Fibroblast of upper back skin (primary cell): ENCODE measurements at places on chromosomes 11 and 22.

GRCh38 chr22:22883090-22883727 lies 4.4 kb upstream of the IGLL5 start:
- DNase-seq: no peak

- DNase-seq: no peak
Observed at GRCh38 chr22:32607086-32607485, 132.5 kb downstream of the FBXO7 start.

- no peak for DNase-seq
Observed at GRCh38 chr11:405323-405953, 9.4 kb downstream of the SIGIRR start.

- peak; percentile 18 for DNase-seq
Observed at GRCh38 chr11:114440121-114440860, 1.0 kb downstream of the REXO2 start.

GRCh38 chr11:102186551-102187191 lies 76.4 kb downstream of the YAP1 start:
- peak; percentile 78 for DNase-seq

- peak; percentile 79 for DNase-seq
Observed at GRCh38 chr11:118907051-118908042, 18.4 kb downstream of the BCL9L start.

- DNase-seq: no peak
Observed at GRCh38 chr11:7306900-7307299, 55.2 kb downstream of the SYT9 start.

DNA sequence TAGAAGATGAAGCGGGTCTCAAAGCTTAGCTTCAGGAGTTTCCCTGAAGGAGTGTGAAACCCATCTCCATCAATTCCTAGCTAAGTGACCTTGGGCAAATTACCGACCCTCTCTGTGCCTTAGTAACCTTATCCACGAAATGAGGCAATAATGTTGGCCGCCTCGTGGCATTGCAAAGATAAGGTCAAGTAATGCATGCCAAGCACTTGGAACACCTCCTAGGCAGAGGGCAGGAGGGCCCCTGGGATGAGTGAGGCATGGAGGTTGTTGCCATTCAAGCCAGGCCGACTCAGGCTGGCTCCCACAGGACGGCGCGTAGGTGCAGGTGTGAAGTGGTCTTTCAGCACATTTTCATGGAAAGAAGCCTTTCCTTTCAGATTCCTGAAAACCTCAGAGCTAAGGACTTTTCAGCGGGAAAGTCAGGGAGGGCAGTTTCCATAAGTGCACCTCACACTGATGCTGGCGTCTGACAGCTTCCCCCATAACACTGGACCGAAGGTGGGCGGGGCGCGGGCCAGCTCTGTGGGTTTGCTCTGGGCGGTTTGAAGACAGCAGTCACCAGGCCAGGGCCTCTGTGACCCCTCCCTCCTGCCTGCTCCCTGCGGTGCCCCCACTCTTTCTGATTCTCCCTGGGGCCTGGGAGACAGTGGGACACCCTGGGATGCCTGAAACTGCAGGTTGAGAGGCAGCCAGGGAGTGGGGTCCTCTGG lies 25.2 kb downstream of the RPS6KA4 start:
- DNase-seq: no peak

DNA sequence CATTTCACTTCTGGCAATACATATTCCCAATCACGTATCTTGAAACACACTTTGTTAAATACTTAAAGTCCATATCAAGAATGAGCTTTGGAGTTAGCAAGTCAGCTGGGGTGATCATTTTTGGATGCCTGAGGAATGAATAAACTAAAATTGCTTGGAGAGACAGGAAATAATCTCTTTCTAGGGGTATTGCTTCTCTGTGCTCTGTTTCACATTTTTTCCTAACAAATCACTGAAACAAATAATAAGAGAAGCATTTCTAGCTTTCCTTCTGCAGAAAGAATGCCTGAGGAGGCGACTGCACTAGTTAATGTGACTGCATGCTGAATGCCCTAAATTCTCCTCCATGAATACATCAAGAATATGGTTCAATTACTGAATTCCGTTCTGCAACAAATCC lies 541.4 kb upstream of the CCDC90B start:
- peak; percentile 82 for DNase-seq

DNA sequence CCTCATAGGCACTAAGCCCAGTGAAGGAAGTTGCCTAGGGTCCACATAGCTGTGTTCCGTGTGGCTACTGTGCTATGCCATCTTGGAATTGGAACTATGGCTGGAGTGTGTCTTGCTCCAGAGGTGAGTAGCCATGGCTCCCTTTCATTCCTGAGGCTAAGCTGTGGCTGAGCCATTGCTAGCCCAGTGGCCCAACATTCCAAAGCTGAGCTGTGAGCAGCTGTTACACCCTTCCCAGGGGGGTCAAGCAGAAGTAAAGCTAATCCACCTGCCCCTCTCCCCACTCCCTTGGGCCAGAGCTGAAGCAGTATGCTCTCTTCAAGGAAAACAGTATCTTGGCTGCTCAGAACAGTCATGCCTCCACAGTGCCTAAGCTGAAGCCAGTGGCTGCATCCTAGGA lies 51.1 kb downstream of the USP35 start:
- DNase-seq: peak; percentile 19

GRCh38 chr11:110614031-110614430 lies 98.2 kb downstream of the ARHGAP20 start:
- DNase-seq: no peak

DNA sequence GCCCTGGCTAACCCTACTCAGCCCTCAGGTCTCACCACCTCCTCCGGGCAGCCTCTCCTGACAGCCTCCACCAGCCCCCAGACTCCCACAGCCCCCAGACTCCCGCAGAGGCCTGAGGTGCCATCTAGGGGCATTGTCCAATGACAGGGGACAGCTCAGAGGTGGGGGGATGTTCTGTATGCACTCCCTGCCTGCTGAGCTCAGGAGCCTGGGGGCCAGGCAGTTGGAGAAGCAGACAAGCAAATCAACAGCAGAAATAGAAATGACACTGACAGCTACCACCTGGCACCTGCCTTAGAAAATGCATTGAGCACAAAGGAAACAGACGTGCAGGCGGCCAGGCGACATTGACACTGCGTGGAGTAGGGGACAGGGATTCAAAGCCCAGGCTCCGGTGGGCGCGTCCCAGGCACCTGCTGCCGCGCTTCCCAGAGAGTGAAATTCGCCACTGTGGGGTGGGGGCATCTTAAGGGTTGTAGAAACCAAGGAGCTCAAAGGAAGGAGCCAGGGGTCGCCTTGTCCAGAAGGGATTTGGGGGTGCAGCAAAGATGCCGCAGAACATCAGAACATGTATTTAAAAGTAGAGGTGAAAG lies 22.5 kb upstream of the WNT7B start:
- DNase-seq: no peak

GRCh38 chr11:36328966-36329673 lies 33.0 kb downstream of the PRR5L start:
- no peak for DNase-seq

- no peak for DNase-seq
Observed at GRCh38 chr22:36884349-36885158, 23.7 kb downstream of the NCF4 start.

- DNase-seq: no peak
Observed at GRCh38 chr11:35293035-35293434, 126.3 kb downstream of the SLC1A2 start.

GRCh38 chr11:70720281-70720680 lies 322.0 kb downstream of the CTTN start:
- DNase-seq: no peak

DNA sequence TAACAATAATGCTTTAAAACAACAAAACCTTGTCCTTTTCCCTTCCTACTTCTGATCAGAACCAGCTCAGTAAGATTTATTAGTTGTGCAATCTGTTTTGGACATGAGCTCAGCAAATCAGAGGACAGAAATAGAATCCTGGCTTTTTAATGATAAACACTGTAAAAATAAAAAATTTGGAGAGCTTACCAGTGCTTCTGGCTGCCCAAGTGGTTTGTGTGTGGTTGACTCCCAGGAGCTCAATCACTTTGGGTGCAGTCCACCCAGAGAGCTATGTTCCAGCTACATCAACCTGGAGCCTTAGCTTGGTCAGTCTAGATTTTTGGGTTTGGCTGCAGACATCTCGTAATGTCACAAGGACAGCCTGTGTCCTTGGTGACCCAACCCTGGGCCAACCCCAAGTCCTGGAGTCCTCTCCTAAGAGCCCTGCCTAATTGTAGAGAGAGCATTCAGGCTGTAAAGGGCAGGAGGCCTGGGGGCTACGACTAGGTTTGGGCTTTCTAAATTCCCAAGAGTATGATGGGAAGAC lies 28.5 kb downstream of the CD44 start:
- DNase-seq: no peak

- DNase-seq: no peak
Observed at GRCh38 chr11:12319461-12319951, 57.9 kb upstream of the PARVA start.

DNA sequence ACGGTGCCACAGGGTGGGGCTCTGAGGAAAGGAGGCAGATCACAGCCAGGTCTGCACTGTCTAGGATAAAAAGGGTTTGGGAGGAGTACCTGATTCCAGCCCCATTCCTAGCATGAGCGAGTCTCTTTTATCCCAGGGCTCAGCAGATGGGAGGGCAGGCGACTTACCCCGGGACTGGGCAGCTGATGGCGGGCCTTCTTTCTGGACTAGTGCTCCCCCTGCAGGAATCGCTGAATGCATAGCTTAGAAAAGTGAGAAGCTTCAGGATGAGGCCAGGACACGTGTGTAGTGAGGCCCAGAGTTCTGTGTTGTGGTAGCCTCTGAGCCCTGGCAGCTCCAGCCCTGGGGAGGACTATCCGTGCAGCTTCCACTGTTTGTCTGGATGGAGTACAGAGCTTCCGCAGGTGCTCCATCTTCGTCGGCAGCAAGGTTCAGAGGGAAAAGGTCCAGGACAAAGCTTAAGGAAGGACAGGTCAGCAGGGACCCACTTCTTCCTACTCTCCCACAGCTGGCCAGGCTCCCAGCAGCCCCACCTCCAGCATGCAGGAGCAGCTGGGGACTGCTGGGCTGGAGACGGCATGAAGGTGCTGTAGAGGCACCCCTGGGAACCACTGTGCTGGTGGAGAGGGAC lies 30.4 kb downstream of the COMMD9 start:
- peak; percentile 77 for DNase-seq

DNA sequence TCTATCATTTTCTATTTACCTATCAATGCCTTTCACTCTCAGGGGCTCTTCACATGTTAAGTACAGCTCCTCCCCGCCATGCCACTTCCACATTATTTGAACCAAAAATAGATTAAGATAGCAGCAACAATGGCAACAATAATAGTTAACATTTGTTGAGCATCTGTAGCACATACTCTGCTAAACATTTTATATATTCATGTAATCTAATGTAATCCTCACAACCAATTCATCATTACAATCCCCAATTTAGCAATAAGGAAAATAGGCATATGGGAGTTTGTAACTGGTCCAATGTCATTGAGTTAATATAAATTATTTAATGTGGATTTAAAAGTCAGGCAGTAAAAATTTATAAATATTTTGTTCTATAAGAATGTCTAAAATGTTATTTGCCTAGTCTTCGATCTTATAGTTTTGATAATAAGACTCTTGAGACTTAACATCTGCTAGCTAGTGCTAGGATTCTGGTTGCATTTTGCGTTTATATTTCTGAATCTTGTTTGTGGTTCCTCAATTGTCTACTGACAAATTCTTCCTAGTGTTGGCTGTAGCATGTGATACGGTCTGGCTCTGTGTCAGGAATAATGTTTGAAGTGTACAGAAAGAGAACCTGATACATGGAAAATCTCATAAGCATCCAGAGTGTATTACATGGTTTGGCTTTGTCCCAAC lies 621.5 kb upstream of the LUZP2 start:
- DNase-seq: peak; percentile 40

DNA sequence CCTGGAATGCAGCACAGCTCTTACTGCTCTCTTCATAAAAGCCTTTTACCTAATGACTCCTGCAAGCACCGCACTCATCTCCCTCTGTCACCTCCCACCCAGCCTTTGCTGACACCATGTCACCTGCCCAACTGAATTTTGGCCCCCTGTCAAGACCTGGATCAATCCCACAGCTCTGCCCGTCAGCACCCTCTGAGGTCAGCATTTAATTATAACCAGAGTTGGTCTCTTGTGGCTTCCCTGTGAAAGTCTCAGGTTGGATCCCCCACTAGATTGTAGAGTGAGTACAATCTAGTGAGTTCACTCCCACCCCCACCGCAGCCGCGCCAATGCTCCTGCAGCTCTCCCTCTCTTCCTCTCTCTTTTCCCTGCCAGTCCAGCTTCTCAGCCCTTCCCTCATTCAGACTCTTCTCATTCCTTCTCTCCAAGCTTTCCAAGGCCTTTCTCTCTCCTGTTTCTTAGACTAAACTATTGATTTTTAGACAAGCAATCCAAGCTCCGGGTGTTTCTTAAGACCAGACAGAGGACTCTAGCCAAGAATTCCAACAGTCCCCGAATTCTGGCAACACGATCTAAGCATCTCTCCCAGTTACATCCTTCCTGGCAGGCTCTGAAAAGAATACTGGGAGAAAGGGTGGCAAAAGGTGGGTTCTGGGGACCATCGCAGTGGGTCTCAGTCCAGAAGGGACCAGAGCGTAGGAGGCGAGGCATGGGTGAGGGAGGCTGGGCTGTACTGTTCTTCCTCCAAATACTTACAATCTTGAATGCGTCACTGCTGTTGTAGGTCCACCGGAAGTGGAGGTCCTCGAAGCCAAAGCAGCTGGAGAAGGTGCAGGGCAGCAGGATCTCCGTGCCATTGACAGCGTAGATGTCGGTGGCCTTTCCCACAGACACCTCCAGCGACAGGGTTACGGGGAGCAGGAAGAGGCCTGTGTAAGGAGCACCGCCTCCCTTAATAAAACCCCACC lies 8.0 kb downstream of the SCN4B start:
- no peak for DNase-seq

GRCh38 chr11:117857734-117858414 lies 18.6 kb downstream of the FXYD6 start:
- DNase-seq: no peak

GRCh38 chr22:22166941-22167713 lies 77.5 kb upstream of the VPREB1 start:
- no peak for DNase-seq

DNA sequence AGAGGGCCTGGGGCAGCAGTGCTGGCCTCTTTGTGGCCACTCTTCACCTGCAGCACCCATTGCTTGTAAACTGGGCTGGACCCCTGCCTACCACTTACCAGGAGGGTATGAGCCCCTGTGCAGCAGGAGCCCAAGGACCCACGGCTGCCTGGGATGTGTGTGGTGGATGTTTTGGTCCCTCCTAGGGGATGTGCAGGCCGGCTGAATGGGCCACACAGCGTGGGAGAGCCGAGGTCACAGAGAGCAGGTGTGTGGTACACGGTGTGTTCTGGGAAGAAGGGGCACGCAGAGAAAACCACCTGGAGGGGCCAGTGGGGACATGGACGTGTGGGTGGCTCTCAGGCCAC lies 19.3 kb upstream of the GNB1L start:
- no peak for DNase-seq

DNA sequence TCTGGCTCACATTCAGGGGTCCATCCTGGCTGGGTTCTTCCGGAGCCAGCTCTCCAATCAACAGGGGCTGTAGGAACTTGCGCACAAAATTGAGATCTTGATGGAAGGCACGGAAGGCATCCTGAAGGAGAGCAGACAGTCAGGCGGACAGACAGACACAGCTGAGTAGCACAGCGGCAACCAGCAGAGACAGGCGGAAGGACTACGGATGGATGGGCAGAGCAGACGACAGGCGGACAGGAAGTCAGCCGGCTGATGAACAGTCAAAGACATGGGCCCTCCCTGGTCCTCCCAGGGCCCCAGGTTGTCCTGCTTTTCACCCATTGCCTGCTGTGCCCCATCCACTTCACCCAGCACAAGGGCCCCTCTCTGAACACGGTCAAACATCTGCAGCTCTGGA lies 11.3 kb downstream of the FADS3 start:
- DNase-seq: no peak
